SW480 (cell line): ENCODE measurements at places on chromosomes 2 and 18.

- DNase-seq, result no peak
These were observed 92.5 kb downstream of the EPB41L5 start for GRCh38 chr2:120105360-120105759.

- DNase-seq, result no peak
These were observed 113.9 kb downstream of the MAP4K4 start for GRCh38 chr2:101811226-101812015.

- peak; percentile 52 for DNase-seq
These were observed 90.0 kb upstream of the PPP1CB start for GRCh38 chr2:28661589-28662001.

DNA sequence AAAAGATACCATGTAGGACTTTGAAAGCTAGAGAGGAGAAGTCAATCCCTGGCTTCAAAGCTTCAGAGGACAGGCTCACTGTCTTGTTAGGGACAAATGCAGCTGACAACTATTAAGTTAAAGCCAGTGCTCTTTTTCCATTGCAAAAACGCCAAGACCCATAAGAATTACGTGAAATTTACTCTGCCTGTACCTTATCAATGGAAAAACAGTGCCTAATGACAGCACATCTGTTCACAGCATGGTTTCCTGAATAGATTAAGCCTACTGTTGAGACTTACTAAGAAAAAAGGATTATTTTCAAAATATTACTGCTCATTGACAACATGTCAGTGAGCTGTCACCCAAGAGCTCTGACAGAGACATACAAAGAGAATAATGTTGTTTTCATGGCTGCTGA is 52.9 kb downstream of the ANKRD12 start:
- DNase-seq, result no peak

DNA sequence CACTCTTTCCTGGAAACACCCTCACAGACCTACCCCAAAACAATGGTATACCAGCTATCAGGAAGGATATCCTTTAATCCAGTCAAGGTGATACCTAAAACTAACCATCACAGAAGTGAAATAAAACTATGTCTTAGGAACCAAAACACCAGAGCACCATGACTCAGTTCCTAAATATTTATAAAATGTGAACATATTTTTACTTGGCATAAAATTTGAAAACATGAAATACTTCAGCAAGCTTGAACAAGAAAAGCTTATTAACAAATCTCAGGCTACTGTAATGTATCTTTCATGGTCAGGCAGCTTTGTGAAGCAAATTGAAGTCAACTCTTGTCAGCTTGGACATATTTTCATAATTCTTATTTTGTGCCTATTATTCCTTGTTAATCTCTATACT is 440.8 kb upstream of the CDH20 start:
- no peak for DNase-seq

GRCh38 chr18:48765053-48765452 is 185.7 kb downstream of the SMAD7 start:
- no peak for DNase-seq

GRCh38 chr2:196924051-196924450 is 2.5 kb downstream of the PGAP1 start:
- no peak for DNase-seq

DNA sequence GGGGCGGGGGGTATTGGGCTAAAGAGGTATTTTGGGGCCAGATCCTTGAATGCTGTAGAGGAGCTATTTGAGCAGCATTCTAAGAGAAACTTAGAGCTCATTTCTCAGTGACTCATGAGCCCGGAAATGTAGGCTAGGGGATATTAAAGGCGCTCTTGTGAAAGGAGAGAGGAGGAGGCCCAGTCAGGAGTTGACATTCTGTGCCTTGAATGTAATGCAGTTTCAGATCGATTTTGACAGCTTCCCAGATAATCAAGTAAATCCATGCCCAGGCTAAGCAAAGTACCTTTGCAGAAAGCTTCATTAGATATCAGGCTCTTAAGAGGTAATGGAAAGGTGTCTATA is 1.5 kb downstream of the CAB39 start:
- DNase-seq, result peak; percentile 41

GRCh38 chr2:168175469-168175868 is 71.9 kb downstream of the STK39 start:
- DNase-seq, result no peak
